ENCODE measurements at places on chromosomes 12 and 14.

DNA sequence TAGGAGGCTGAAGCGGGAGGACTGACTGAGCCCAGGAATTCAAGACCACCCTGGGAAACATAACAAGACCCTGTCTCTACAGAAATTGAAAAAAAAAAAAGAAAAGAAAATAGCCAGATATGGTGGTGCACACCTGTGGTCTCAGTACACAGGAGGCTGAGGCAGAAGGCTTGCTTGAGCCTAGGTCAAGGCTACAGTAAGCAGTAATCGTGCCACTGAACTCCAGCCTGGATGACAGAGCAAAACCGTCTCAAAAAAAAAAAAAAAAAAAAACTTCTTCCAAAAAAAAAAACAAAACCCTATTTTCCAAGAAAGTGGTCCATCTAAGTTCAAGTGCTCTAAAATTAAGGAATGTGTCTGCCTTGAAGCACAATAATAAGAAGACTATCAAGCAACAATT lies 19.8 kb downstream of the SNX6 start:
- DNase-seq, result no peak

- DNase-seq, result no peak
These were observed 20.8 kb upstream of the STRAP start for GRCh38 chr12:15861404-15861803.

GRCh38 chr14:31269634-31270195 lies 62.1 kb upstream of the HECTD1 start:
- DNase-seq, result peak; percentile 10

DNA sequence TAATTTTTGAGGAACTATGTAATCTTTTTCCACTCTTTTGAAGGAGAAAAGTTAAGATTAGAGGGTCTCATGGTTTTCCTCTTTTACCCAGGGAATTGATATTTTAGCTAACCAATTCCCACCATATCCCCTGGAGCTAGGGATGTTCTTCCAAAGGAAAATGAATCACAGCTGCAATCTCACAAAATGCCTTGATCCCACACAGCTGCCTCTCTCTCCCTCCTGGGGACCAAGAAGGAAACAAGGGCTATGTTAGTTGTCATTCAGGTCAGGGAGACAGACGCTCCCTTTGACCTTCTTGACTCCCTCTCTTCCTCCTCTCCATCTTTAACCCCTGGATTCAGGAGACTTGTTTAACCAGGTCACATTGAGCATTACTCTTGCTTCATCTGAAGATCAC lies 9.5 kb downstream of the DCN start:
- no peak for DNase-seq

DNA sequence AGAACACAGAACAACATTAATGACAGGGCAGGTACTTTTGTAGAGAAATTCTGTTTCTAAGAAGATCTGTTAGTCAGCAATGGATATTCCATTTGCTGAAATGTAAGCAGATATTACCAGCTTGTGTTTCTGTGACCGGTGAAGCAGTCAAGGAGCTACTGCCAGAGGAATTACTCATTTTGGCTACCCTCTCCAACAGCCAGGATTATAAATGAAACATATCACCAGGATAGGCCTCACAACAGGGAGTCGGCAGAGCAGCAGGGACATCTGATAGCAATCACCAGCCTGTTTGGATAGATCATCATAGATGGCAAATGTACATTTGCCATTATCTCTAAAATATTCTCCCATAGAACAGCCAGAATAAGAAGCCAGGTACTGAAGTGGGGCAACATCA lies 440.7 kb downstream of the KCNH5 start:
- DNase-seq, result no peak

GRCh38 chr12:2669560-2669959 lies 125.2 kb upstream of the FKBP4 start:
- DNase-seq, result no peak

GRCh38 chr12:66144791-66145754 lies 14.5 kb upstream of the LLPH start:
- peak; percentile 65 for DNase-seq

GRCh38 chr14:94411638-94412037 lies 23.2 kb upstream of the SERPINA1 start:
- DNase-seq, result no peak

GRCh38 chr12:127277882-127278281 lies 989.1 kb upstream of the TMEM132C start:
- no peak for DNase-seq

GRCh38 chr12:97024393-97024792 lies 117.3 kb downstream of the NEDD1 start:
- DNase-seq, result no peak

DNA sequence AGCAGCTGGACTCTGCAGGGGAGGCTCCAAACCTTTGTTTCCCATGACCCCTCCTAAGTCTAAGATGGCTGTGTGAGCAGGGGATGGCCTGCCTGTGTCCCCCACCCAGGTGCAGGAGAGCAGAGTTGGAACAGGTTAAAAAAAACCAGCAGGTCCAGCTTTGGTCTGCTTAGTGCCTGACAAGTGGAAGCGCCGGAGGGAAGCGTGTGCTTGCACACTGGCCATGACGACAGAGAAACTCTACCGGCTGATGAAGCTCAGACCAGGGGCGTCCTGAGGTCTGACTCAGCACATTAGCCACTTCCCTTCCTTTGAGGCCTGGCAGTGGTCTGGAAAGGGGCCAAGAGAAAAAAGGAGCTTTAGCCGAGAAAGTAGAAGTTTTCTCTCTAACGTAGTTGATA lies 280.1 kb downstream of the VRK1 start:
- DNase-seq, result peak; percentile 87

GRCh38 chr12:72054511-72054910 lies 115.9 kb downstream of the TPH2 start:
- no peak for DNase-seq

DNA sequence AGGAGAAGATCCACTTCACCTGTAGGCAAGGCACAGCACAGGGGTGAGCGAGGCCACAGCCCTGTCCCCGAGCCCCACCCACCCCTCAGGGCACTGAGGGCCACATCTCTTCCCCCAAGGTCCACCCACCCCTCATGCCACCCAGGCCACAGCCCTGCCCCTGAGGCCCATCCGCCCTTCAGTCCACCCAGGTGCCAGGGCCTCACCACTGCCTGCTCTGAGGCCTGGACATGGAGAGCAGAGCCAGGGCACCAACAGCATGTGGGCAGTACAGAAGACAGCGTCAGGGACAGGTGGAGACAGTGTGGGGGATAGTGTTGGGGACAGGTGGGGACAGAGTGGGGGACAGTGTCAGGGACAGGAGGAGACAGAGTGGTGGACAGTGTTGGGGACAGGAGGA lies 138.3 kb downstream of the TMEM121 start:
- DNase-seq, result no peak

- no peak for DNase-seq
These were observed 15.4 kb downstream of the DAO start for GRCh38 chr12:108895220-108895802.

DNA sequence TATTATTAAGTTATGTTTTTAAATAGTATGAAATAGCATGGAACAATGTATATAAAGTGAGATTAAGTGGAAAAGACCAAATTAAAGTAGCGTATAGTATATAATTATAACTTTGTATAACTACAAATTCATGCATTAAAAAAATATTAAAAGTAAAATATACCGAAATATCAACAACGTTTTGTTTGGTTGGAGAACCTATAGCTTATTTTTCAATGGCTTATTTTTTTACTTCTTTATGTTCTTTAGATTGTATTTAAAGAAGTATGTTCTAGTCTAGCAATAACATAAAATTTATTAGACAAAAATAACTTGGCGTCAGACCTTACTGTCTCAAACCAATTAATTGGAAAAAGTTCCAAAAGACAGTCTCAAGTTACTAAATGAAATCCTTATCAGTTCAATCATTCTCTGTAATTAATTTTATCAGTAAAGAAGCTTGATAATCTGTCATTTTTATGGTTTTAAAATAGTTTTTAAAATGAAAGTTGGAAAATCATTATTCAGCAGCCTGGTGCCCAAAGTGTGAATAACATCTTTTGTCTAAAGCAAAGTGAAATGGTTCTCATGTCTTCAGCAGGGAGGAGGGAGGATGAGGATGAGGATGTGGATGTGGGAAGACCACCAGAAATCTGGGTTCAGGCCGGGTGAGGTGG lies 46.7 kb downstream of the IRAK3 start:
- peak; percentile 43 for DNase-seq

DNA sequence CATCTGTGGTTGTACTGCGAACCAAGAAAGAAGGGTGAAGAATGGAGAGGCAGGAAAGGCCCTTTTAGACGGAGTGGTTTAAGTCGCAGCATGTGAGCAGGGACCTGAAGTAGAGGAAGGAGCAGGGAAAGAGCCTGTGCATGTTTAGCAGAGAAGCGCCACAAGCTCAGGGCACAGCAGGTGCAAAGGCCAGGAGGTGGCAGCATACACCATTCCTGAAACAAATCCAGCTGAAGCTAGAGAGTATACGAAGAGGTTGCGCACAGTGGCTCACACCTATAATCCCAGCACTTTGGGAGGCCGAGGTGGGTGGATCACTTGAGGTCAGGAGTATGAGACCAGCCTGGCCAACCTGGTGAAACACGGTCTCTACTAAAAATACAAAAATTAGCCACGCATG lies 49.9 kb downstream of the HELB start:
- DNase-seq, result peak; percentile 54

DNA sequence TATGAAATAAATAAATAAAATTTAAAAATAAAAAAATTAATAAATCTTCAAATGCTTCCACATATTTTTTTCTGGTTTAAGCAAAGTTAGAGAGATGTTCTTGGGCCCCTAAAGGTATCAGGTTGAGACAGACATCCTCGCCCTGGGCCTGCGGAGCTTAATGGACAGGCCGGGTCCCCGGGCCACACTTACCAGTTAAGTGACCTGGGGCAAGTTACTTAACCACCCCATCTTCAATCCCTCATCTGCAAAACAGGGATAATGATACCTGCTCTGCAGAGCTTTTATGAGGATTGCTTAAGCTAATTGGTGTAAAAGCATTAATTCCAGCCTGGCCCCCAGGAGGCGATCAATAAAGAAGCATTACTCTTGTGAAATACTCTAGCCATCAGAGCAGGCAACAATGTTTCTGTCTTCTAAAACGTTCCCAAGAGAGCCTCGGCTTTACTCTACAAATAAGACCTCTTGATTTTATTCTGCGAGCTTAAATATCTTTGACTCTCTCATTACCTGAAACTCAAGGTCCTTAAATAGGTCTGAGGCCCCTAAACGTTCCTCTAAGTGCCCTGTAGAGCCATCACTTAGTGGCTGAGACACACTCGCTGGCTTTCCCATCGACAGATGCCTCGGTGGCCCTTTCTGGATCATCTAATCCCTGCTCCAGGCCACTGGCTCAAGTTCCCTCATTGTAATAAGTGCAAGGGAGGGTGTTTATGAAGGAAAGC lies 81.1 kb upstream of the DIO3 start:
- DNase-seq, result no peak

GRCh38 chr14:106694638-106695393 lies 1168.4 kb downstream of the TMEM121 start:
- peak; percentile 76 for DNase-seq

DNA sequence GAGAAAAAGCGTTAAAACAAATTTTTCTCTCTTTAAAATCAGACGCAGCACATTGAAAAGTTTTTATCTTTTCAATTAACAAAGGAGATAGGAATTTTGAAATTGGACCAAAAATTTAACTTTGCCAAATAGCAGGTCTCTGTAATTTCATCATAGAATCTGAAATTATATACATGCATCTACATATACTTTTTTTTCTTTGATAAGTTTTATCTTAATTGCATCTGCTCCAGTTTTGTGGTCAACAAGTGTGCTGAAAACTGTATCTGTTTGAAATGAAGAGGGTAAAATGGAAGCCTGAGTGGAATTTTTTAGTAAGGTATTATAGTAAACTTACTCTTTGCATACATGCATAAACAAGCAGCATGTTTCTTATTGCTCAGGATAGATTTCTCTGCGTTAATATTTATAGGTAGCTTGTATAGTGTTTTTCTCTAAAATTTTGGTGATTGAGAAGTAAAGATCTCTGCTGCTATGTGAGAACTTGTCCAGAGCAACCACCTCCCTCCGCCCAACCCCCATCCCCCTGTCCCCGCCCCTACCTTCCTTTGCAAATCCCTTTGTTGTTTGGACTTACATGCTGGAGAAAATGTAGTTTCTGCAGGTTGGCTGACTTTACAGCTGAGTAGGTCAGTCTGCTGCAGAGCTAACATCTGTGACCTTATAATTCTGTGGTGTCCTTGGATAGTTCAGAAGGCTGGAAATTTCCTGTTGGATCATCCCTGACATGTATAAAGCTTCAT lies 64.6 kb downstream of the VRK1 start:
- no peak for DNase-seq

DNA sequence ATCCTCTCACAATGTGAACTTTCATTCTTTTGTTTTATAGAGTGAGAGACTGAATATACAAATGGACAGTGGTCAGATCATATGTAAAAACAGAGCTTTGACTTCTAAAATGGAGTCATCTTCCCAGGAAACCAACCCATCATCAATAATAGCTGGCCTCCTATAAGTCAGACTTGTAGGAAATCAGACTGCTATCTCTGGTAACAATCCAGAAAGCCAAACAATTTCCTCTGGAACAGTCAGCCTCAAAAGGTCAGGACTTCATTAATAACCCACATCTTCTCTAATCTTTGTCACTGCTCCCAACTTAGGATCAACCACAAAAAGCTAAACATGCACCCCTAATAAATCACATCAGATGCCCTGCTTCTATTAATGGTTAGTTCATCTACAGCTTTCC lies 227.9 kb upstream of the G2E3 start:
- no peak for DNase-seq

DNA sequence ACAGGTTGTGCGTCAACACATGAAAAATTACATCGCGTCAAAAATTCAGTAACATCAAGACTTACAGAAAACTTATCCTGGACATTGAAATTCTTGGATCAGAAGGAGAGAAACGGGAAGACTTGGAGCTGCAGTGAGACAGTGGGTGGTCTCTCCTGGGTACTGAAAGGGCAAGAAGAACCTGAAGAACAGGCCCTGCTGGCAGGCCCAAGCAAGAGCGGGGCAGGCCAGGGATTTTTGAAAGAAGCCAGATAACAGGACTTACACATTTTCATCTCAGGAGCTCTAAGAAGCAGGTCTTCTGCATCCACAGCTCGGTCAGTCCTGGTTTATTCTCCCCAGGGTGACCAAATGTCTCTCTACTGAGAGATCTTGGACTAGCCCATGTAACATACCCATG lies 466.5 kb upstream of the SOX5 start:
- no peak for DNase-seq

DNA sequence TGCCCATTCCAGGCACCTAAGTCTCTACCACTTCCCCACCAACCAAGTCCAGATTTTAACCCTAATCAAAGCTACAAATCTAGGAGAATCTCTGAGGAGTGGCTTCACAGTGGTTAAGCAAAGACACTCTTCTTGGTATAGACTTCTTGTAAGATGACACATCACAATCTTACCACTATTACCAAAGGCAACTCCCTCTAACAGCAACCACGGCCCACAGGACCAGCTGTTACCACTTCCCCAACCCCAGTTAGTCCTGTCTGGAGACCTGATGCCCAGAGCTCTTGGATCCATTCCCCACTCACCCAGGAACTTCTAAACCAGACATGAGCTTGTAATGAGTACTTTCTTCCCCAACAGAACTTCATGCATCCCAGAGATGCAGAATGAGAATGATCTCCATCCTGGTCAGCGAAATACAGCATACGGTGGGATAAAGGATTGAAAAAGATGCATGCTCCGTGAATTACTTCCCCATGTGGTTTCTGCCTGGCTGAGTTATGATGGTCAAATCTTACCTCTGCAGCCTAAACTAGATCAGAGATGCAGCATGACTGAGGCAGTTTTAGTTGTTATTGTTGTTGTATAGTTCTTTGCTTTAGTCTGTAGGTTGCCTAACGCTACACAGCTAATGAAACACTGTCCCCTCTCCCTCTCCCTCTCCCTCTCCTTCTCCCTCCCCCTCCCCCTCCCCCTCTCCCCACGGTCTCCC lies 87.7 kb upstream of the FOXN3 start:
- peak; percentile 69 for DNase-seq
